ENCODE measurements at places on chromosomes 16 and 17.
A peak's percentile ranks its signal among the peaks of the same experiment; 100 is the strongest.

- no peak for DNase-seq
Observed at GRCh38 chr17:57242148-57242547, 14.2 kb upstream of the MSI2 start.

DNA sequence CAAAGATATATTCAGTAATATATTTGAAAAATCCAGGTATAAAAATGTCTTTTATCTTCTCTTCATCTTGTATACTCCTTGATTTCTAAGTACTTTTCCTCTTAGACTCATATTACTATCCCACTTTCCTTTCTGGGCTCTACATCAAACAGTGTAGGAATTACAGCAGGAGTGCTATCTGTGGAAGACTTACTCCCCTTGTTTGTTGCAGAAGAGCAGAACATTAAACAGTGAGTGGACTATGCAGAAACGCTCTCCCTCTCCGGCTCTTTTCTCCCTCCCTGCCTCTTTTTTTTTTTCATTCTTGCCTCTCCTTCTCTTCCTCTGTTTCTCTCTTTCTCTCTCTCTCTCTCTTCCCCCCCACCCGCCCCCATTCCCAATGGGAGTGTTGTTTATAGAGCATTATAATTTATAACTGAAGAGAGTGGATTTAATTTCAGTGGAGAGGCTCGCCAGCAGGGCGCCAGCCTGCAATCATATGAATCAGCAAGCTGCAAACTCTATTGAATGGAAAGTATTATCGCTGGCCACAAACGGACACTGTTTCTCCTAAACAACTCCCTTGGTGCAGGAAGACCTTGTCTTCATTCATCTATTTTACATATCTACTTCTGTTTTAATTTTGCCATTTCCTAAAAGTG is 242.3 kb upstream of the TBX2 start:
- DNase-seq: no peak

- DNase-seq: no peak
Observed at GRCh38 chr16:64017796-64018195, 1104.1 kb downstream of the CDH11 start.

DNA sequence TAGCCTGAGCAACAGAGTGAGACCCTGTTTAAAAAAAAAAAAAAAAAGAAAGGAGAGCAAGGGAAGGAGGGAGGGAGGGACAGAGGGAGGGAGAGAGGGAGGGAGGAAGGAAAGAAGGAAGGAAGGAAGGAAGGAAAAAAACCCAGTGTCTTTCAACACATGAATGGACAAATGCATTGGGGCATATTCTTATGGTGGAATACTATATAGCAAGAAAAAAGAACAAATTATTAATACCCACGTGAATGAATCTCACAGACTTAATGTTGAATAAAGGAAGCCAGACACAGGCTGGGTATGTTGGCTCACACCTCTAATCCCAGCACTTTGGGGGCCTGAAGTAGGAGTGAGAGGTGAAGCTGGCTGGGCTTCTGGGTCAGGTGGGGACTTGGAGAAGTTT is 20.3 kb downstream of the RAPGEFL1 start:
- DNase-seq: no peak

- peak; percentile 19 for DNase-seq
Observed at GRCh38 chr17:28675980-28676379, 14.0 kb downstream of the SUPT6H start.

- DNase-seq: no peak
Observed at GRCh38 chr17:75925912-75926311, 14.9 kb downstream of the FBF1 start.

GRCh38 chr16:56742030-56742984 is 12.4 kb downstream of the NUP93 start:
- DNase-seq: no peak

GRCh38 chr17:42578282-42578869 is 847 bp upstream of the PSMC3IP start:
- DNase-seq: peak; percentile 76

DNA sequence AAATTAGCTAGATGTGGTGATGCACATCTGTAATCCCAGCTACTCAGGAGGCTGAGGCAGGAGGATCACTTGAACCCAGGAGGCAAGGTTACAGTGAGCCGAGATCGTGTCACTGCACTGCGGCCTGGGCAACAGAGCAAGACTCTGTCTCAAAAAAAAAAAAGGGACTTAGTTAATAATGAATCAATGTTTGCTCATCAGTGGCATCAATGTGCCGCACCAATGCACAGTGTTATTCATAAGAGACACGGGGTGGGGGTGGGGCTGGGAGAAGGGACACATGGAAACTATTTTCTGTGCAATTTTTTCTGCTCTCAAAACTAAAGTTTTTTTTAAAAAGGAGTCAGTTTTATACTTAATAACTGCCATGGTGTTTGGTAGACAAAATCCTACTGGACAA is 6.8 kb upstream of the ATP2C2 start:
- DNase-seq: no peak

- DNase-seq: no peak
Observed at GRCh38 chr17:58960068-58960467, 146.6 kb downstream of the TRIM37 start.

DNA sequence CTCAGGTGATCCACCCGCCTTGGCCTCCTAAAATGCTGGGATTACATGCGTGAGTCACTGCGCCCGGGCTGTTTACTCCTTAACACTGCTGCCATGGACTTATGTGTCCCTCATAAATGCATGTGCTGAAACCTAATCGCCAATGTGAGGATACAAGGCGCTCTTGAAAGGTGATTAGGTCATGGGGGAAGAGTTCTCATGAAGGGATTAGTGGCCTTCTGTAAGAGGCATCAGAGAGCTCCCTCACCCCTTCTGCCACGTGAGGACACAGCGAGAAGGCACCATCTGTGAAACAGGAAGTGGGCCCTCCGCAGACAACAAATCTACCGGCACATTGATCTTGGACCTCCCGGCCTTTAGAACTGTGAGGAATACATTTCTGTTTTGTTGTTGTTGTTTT is 19.1 kb downstream of the ITPRIPL2 start:
- DNase-seq: no peak

DNA sequence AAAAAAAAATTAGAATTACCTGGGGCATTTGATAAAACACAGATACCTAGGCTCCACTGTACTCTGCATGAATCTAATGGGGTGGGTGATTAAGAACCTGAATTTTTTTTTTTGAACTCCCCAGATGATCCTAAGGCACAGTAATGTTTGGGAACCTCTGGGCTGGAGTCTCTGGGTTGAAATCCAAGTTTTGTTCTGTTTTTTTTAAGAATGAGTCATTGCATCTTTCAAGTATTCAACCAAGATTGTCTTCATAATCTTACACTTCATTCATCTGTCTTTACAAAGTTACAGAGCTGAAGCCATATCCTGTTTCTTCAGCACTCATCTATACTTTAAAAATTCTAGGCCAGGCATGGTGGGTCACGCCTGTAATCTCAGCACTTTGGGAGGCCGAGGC is 52.6 kb downstream of the PIGL start:
- DNase-seq: no peak
